Activated CD8-positive, alpha-beta T cell treated with anti-CD3 and anti-CD28 coated beads for 36 hours (primary cell): ENCODE measurements at places on chromosomes 5 and 9. TPM values are rescaled to one million over a fixed set of nuclear protein-coding genes. Genes with fewer than 3 reads are reported as not detected.

GRCh38 chr9:120500733-120501132, 79.2 kb downstream of the CDK5RAP2 start:
- DNase-seq, result no peak

DNA sequence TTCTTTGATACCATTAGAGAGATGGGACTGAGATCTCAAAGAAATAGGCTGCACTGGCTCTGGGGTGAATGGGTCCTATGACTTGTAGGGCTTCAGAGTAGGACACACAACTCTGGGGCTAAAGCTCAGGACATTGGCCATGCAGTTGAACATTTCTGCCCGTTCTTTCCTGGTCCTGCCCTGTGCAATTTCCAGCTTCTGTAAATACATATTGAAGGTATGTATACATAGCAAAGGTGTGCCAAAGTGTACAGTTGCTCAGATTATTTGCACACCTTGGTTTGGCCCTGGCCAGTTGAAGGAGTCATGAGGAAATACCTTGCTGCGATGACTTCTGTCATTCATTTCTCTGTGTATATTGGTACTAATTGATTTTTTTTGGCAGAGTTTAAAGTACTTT, 52.8 kb upstream of the TAF11L2 start:
- no peak for DNase-seq

DNA sequence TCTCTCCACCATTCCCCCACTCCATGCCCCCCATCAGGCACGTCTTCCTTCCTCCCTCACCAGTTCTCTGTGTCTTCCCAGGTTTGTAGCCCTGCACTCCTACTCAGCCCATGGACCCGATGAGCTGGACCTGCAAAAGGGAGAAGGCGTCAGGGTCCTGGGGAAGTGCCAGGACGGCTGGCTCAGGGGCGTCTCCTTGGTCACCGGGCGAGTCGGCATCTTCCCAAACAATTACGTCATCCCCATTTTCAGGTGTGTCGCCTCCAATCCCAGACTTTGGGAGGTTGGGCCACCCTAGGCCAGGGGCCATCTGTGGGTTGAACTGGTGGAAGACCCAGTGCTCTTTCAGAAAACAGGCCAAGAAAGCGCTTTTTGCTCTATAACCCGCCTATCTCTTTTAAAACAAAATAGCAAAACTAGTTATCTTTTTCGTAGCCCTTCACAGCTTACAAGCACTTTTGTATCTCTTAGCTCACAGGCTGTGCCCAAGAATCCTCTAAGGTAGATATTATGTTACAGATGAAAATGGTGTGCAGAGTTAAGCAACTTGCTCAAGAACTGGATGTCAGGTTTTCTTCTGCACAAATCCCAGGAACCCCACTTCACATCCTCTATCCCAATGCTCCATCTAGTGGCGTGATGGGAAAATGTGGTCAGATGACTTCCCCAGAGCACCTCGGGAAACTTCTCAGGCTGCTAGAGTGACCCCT, 56.2 kb downstream of the PLAC8L1 start:
- DNase-seq, result peak; percentile 39

DNA sequence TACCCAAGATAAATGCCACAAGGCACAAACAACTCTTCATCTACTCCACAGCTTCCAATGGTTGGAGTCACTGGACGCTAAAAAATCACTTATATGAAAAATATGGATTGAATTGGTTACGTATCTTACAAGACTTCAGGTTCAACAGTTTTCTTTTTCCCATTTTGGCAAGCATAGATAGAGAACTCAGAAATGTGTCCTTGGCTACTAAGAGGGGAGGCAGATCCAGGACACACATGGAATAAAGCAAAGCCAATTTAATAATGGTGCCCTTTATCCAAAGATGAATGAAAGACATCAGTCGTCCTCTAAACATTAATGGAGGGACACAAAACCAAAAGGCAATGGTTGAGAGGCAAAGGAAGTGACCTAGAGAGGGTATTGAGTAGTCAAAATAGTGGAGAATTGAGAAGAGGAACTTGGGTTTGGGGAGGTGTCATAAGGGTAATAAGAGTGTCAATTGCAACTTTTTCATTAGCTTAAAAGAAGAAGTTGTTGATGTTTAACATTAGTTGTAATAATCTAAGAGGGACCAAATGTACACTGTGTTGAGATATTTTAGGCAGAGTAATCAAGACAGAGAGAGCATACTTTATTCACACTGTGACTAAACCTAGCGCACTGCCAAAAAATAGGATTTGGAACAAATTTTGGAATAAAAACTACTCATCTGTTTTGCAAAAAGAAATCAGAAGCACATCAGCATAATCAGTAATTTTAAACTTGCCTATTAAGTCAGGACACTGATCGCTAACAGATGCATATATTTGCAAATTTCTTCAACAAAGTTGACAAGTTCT, 308.2 kb downstream of the ARL15 start:
- DNase-seq, result no peak

GRCh38 chr5:57441557-57441956, 41.1 kb downstream of the ACTBL2 start:
- no peak for DNase-seq

GRCh38 chr9:33506626-33507370, 17.3 kb upstream of the ANKRD18B start:
- peak; percentile 13 for DNase-seq

DNA sequence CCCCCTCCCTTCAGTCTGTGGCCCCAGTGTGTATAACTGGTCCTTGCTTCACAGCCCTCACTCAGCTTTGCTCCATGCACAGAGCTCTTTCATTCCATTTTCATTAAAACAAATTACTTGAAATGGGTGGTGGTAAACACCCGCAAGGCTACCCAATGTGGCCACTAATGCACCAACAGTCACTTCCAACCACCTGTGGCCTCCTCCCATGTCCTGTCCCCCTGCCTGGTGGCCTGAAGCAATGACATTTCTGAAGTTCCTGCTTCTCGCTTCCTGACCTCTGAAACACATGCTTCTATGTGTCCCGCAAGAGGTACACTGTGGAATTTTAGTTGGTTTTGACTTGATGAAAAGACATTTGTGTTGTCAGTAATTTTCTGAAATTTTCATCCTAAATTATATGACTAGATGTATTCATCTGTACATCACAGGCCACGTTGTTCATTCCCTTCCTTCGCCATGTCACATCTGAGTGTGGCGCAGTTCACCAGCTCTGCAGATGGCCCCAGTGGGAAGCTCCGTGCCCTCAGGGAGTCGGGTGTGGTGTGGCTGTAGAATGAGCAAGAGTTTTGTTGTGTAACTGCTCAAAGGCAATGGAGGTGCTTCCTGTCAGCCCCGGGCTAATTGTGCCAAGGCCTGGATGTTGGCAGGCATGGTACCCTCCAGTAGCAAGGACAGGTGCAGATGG, 9.6 kb downstream of the ROPN1L start:
- no peak for DNase-seq

The OTULINL gene
- total RNA-seq, result 21.1 TPM

The ARL14EPL gene
- total RNA-seq, result not detected

The PCDHGA1 gene
- not detected for total RNA-seq

The PLAC8L1 gene
- not detected for total RNA-seq
